ENCODE measurements at places on chromosomes 11 and 22. TPM values are rescaled to one million over a fixed set of nuclear protein-coding genes. Genes with fewer than 3 reads are reported as not detected.

GRCh38 chr22:49765951-49766350 lies 61.7 kb downstream of the BRD1 start:
- peak; percentile 53 for DNase-seq

GRCh38 chr22:22704156-22704946 lies 59.9 kb downstream of the GGTLC2 start:
- DNase-seq, result peak; percentile 25

GRCh38 chr11:57484141-57484710 lies 23.9 kb downstream of the RTN4RL2 start:
- no peak for DNase-seq

DNA sequence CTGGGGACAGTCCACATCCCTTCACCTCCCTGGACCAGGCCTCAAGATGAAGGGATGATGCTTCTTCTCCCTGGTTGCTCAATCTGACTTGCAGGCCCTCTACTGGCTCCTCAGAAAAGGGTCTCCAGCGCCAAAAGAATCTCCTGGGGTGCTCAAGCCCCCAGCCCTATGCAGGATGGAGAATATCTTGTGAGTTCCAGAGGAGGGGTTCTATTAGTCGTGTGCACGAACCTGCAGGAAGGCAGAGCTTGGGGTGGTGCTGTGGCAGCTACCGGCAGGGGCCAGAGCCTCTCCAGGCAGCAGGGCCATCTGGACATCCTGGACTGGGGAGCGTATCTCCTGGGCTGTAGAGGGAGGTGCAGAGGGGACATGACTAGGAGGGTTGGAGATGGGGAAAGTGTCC lies 1339.5 kb downstream of the BRD1 start:
- no peak for DNase-seq

DNA sequence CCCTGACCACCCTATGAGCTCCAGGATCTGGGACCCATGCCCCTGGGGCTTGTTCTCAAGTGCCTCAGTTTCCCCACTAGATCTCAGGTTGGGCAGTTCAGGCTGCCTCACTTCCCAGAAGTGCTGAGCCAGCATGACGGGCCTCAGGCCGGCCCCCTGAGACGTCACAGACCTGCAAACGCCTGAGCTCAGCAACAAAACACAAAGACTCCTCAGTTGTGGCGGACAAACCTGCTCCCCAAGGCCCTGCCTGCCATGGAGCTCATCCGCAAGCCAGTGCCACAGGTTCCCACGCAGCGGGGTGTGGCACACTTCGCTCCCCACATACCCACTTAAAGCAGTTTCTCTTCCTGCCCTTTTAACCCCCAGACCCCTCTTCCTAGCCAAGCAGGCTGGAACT lies 45.2 kb downstream of the NECTIN1 start:
- no peak for DNase-seq

DNA sequence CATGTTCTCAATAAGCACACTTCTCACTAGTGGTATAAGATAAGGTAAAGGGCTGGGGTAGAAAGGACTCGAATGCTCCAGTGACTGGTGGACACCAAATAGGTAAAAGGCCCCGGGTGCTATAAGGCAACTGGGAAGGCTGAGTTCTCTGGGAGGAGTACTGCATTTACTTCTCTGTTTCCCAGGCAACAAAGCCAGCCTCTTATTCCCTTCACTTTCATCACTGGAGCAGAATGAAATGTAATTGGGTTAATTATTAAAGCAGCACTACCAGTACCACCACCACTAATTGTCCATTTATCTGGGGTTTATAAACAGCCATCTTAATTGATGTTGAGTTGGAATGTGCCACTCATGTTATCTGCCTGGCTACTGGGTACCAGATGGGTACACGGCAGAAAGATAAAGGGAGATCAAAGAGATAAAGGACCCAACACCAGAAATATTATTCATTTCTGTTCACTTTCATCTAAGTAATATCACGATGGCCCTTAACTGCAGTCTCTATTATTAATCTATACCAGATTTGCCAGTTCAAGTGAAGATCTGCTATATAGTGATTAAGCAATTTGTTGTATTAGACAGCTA lies 94.4 kb upstream of the CHRM4 start:
- no peak for DNase-seq

DNA sequence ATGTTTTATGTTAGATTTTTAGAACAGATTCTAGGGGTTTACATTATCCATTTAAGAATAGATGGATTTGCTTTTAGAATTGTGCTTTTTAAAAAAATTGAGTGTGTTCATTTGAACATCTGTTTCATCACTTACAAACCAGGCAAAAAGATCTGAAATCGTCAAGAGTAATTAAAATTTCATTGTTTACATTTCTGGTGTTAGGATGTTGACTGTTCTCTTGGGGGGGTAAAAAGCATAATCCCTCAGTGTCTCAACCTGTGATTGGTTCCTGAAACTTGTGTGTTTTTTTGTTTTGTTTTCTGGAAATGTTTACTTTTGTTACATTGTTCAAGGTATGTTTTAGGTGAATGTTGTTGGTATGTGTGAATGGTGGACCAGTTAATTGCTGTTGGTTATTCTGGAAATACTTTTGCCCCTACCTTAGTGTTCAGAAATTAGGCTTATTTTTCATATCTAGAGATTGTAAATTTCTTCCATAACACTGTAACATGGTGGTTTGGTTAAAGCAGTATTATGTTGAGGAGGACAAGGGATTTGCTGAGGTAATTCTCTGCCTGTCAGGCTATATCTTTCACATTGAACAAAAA lies 4.8 kb downstream of the PCF11 start:
- DNase-seq, result no peak

- no peak for DNase-seq
These were observed 10.0 kb downstream of the CDPF1 start for GRCh38 chr22:46240073-46240472.

DNA sequence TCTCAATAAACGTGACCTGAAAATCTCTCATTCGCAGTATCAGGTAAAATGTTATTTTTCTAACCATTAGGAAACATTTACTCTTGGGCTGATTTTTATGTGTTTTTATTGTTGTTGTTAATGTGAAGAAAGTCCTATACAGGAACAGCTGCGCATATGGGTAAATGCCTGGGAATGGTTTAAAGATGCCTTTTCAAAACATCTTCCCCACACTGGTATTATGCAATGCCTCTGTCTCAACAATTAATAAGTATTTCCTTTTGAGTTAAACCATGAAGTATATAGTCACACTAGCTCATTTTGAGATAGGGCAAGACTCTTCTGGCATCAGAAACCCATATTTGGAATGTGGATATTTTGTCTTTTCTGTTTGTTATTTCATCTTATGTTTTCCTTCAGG lies 13.7 kb upstream of the LIN7C start:
- no peak for DNase-seq

- no peak for DNase-seq
These were observed 3.1 kb upstream of the THRSP start for GRCh38 chr11:78060533-78060932.

- peak; percentile 64 for DNase-seq
These were observed 802 bp downstream of the TENM4 start for GRCh38 chr11:79439886-79440570.

DNA sequence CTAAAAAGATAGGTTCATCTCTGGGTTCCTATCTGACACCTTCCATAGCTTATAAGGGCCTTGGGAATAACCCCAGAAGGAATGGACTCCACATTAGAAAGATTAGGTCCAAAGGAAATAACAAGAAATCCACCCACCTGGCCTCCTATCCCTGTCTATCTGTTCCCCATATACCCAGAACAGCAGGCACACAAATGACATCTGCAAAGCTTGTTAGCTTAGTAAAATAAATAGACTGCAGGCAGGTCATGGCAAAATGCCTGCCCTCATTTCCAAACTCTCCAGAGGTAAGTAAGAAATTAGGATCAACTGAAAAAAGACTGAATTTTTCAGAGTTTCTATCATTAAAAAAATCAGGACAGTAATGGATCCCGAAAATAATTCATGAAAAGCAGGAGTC lies 489.5 kb downstream of the DLG2 start:
- DNase-seq, result no peak

DNA sequence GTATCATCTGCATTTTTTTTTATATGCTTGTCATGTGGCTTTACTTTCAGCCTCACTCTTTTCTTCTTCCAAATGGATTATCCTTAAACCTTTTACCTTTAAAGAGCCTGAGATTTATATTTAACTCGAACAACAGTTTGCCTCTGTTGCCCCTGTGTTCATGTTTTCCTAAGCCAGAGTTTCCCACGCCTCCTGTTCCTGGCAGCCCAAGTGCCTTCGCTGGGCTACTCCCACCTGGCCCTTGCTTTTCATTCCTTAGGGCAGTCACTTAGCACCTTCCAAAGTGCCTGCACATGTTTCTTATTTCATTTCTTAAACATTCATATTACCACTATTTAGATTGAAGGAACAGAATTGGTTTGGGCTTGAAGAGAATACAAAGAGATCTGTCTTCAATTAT lies 13.3 kb downstream of the TBRG1 start:
- no peak for DNase-seq

DNA sequence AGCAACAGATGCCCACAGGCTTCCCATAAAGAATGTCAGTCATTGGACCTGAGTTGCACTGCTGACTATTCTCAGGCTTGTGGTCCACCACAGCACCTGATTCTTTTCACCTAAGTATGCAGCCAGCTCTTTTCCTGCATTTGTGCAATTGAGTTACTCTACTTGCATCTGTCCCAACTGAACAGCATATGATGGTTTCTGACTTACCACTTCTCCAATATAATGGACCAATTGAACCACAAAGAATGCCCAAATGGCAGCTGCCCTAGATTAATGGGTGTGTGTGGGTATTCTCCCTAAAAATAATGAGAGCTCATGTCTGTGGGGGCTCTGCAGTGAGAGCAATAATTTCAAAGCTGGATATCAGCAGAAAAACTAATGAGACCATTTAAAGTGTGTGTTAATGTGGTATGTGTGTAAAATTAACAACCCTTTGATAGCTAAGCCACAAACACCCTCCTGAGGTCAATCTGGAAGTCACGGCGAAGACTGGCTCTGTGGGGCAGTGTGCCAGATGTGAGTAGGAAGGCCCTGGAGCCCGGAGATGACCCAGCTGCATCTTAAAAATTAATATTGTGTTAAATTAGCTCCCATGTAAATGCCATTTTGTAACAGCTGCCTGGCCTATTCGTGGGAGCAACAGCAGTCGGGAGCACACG lies 43.8 kb downstream of the SC5D start:
- no peak for DNase-seq

- DNase-seq, result no peak
These were observed 47.3 kb downstream of the GRIK4 start for GRCh38 chr11:120558744-120559431.

DNA sequence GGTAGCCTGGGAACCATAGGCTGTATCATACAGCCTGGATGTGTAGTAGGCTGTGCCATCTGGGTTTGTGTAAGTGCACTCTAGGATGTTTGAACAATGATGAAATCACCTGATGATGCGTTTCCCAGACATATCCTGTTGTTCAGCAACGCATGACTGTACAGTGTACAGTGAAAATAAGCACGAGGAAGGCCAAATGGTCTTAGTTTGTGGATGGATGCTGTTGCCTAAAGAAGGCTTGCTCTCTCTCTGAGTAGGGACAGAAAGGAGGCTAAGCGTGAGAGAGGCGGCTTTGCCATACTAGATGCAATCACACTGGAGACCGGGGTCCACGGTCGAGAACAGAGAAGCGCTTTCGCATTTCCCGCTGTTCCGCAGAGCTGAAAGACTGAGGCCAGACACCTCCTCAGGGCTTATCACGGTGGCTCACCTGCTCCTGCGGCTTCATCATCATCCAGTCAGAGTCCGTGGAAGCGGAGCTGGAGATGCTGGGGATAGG lies 27.6 kb upstream of the APLP2 start:
- no peak for DNase-seq

DNA sequence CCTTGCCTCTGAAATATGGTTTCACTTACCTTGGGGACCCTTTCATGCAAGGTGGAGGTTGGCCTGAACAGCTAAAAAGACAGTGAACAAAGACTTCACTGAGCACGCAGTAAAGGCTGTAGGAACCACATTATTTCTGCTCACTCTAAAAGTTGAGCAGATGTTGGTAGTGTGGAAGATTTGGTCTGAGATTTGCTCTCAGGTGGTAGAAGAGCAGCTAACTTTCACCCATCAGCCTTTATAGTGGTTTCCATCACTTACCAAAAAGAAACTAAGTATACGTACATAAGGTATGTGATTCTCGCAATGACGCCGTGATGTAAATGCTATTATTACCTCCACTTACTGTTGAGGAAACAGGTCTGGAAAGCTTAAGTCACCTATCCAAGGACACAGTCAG lies 47.3 kb downstream of the PRR5L start:
- DNase-seq, result no peak

- no peak for DNase-seq
These were observed 440.1 kb downstream of the MIAT start for GRCh38 chr22:27097506-27097905.

DNA sequence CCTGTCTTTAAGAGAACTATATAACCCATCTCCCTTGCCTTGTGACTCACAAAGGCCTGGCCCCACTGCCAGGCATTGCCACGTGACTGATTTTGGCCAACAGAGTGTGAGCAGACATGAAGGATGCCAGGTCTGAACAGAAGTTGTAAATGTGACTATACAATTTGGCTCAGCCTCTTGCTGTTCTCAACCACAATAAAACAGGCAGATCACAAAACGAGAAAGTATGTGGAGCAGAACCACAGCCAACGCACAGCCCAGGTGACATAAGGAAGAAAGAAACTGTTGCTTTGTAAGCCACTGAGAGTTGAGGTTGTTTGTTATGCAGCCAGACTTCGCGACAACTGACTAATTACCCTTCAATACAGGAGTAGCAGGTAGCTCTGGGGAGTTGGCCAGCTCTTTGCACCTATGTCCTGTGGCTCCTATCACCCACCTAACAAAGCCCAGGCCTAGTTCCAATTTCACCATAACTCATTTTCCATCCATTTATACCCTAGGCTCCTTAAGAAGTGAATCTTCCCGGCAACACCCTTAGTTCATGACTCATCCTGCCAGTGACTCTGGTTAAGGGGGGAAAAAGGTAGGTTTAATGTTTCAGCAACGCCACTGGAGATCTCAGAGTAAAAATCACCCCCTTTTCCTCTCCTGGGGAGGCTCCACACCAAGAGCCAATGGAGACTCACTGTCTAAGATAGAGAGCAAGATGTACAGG lies 53.7 kb downstream of the GALNT18 start:
- no peak for DNase-seq

GRCh38 chr11:12319461-12319951 lies 57.9 kb upstream of the PARVA start:
- DNase-seq, result no peak

DNA sequence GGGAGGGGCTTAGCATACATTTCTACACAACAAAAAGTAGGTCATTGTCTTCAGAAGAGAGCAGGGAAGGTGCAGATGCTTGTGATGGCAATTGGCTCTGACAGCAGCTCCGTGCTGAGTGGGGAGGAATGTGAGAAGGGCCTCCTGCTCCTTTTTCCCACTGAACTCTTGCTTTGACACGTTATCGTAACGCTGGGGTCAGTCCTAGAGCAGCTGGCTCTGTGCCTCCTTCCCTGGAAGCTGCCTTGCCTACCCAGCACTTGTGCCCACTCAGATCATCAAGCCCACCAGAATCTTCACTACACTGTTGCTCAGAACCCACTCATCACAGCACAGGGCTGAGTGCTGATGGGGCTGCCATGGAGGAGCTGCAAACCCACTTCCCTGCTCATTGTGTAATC lies 14.9 kb upstream of the NAV2 start:
- no peak for DNase-seq

- no peak for DNase-seq
These were observed 68.5 kb upstream of the LMO1 start for GRCh38 chr11:8332196-8332595.

GRCh38 chr11:37076866-37077265 lies 478.8 kb upstream of the RAG2 start:
- no peak for DNase-seq

KRTAP5-7 gene
- 0.58 TPM for total RNA-seq

GGTLC3 gene
- total RNA-seq, result not detected

OR52H1 gene
- total RNA-seq, result 0.89 TPM

APOL5 gene
- total RNA-seq, result not detected

CCDC89 gene
- total RNA-seq, result 1.2 TPM

OR52A1 gene
- not detected for total RNA-seq

FGF3 gene
- not detected for total RNA-seq
